ENCODE measurements at places on chromosomes 7 and 10.

- H3K36me3 ChIP-seq = no peaks in the 10 kb centered on the region
- peaks cover 10% of the 10 kb centered on the region for H3K4me1 ChIP-seq
- H3K27ac ChIP-seq = no peak overlapping the region
- H3K4me3 ChIP-seq = no peak overlapping the region
- DNase-seq = no peak
Observed at GRCh38 chr10:970311-971149, 17.7 kb upstream of the GTPBP4 start.

- H3K27me3 ChIP-seq = no peaks in the 10 kb centered on the region
- no peak overlapping the region for H3K27ac ChIP-seq
- no peak overlapping the region for H3K4me3 ChIP-seq
- no peaks in the 10 kb centered on the region for H3K4me1 ChIP-seq
- no peak for DNase-seq
Observed at GRCh38 chr7:29138588-29138987, 7.7 kb downstream of the CPVL start.

- no peak for DNase-seq
- H3K36me3 ChIP-seq = no peaks in the 10 kb centered on the region
- H3K4me3 ChIP-seq = no peak overlapping the region
- H3K4me1 ChIP-seq = peaks cover 24% of the 10 kb centered on the region
Observed at GRCh38 chr7:138756591-138757242, 41.1 kb upstream of the TMEM213 start.

- no peak overlapping the region for H3K4me3 ChIP-seq
- DNase-seq = no peak
- no peaks in the 10 kb centered on the region for H3K27me3 ChIP-seq
- no peaks in the 10 kb centered on the region for H3K36me3 ChIP-seq
- H3K4me1 ChIP-seq = peaks cover 5% of the 10 kb centered on the region
- H3K27ac ChIP-seq = no peak overlapping the region
Observed at GRCh38 chr10:124285587-124286527, 132.9 kb downstream of the OAT start.

- no peak overlapping the region for H3K4me3 ChIP-seq
- no peaks in the 10 kb centered on the region for H3K27me3 ChIP-seq
- no peak overlapping the region for H3K27ac ChIP-seq
- no peak for DNase-seq
- peaks cover 84% of the 10 kb centered on the region for H3K36me3 ChIP-seq
- H3K4me1 ChIP-seq = peaks cover 12% of the 10 kb centered on the region
Observed at GRCh38 chr7:149006345-149006725, 22.0 kb downstream of the PDIA4 start.

DNA sequence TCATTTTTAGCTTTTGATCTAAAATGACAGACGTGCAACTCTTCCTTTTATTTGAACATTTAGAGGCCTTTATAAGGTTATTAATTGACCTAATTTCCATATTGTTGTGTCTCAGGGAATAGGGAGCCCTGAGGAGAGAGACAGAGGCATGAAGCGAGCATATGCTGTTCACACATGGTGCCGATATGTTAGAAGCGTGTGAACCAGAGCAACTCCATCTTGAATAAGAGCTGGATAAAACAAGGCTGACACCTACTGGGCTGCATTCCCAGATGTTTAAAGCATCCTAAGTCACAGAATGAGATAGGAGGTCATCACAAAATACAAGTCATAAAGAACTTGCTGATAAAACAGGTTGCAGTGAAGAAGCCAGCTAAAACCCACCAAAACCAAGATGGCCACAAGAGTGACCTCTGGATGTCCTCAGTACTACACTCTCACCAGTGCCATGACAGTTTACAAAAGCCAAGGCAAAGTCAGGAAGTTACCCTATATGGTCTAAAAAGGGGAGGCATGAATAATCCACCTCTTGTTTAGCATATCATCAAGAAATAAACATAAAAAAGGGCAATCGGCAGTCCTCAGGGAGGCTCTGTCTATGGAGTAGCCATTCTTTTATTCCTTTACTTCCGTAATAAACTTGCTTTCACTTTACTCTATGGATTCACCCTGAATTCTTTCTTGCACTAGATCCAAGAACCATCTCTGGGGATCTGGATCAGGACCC, 80.1 kb downstream of the SEC61G start:
- no peak overlapping the region for H3K27ac ChIP-seq
- no peaks in the 10 kb centered on the region for H3K4me1 ChIP-seq
- H3K4me3 ChIP-seq = no peak overlapping the region
- no peak for DNase-seq
- no peaks in the 10 kb centered on the region for H3K36me3 ChIP-seq

GRCh38 chr7:26311798-26312197, 20.1 kb downstream of the SNX10 start:
- H3K27me3 ChIP-seq = no peaks in the 10 kb centered on the region
- peaks cover 10% of the 10 kb centered on the region for H3K36me3 ChIP-seq
- no peak for DNase-seq
- H3K27ac ChIP-seq = no peak overlapping the region
- H3K4me1 ChIP-seq = no peaks in the 10 kb centered on the region

DNA sequence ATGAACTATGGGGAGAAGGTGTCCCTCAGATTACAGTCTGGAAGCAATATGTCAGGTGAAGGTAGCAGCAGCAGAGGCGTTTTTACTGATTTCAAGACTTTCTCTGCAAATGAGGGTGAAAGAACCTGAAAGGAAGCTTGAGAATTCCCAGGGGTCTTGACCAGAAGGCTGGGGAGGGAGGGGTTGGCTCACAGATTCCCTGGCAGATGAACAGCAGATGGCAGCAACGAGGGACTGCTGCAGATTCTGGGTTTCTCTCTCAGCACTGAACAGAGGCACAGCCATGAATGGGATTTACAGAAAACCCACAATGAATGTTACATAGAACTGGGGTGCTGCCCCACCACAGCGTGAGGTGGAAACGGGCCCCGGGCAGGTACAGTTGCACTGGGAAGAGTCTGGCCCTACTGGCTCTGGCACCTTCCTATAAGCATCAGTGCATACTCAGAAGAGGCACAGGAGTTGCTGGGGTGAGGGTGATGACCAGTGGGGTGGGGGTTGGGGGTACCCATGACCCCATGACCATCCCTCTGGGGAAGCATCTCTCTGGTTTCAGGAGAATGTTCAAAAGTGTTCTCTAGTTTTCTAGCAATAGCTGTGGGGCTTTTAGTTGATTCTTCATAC, 317.8 kb downstream of the SH2D4B start:
- no peaks in the 10 kb centered on the region for H3K36me3 ChIP-seq
- no peak overlapping the region for H3K27ac ChIP-seq
- H3K27me3 ChIP-seq = peaks cover 9% of the 10 kb centered on the region
- no peak overlapping the region for H3K4me3 ChIP-seq

Data from CD4-positive, alpha-beta T cell (primary cell).